Stimulated activated CD4-positive, alpha-beta T cell treated with anti-CD3 and anti-CD28 coated beads, Interleukin-2, amount 100 ng/mL, for 4 hours (primary cell): ENCODE measurements at places on chromosomes 12 and 14.

DNA sequence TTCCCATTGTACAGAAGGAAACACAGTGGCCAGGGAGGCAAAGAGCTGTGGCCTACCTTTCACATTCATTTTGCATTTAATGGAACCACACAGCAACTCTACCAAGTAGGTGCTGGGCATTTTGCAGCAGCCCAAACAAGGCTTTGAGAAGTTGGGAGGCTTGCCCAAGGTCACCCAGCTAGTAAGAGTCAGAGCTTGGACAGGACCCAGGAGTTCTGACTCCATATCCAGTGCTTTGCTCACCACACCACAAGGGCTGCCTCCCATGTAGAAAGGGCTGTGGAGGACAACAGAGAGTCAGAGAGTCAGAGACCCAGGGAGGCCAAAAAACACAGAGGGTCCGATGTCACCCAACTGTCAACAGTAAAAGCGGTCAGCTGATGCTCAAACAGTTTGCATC is 400.2 kb downstream of the BCL11B start:
- DNase-seq, result no peak

GRCh38 chr14:99537399-99537798 is 56.2 kb downstream of the CCNK start:
- DNase-seq, result no peak

DNA sequence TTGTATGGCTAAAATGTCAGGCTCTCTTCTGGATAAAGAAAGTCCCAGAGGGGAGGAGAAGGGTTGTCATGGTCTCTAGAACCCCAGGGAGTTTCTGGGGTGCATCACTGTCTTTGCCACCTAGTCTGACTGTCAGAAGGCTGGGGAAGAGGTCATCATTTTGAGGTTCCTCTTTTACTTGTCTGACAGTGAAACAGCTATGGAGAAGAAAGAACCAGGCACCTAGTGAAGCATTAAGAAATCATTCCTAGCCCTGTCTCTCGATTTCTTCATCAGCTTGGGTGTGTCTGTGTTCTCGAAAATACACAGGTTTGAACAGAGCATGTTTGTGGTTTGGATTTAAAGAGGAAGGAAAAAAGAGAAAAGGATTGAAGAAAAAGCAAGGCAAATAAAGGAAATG is 158.7 kb upstream of the LRIG3 start:
- DNase-seq, result no peak

DNA sequence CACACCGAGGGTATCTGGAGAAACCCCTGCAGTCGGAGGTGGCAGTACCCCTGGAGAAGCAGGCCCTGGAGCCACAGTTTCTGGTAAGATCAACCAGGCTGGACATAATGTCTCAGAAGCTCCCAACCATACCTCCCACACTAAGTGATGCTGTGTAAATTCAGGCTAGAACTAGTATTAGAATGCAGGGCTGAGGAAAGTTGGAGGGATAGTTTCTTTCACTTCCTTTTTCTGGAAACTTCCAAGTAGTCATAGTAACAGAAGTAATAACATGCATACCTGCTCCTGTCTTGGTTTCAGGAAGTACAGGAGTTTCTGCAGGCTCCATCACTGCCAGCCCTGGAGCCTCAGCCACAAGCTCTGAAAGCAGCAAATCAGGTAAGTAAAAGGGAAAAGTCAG is 228.1 kb upstream of the CNTN1 start:
- DNase-seq, result no peak

- no peak for DNase-seq
Measured at GRCh38 chr14:49424436-49425331, 161.5 kb downstream of the RPS29 start.

DNA sequence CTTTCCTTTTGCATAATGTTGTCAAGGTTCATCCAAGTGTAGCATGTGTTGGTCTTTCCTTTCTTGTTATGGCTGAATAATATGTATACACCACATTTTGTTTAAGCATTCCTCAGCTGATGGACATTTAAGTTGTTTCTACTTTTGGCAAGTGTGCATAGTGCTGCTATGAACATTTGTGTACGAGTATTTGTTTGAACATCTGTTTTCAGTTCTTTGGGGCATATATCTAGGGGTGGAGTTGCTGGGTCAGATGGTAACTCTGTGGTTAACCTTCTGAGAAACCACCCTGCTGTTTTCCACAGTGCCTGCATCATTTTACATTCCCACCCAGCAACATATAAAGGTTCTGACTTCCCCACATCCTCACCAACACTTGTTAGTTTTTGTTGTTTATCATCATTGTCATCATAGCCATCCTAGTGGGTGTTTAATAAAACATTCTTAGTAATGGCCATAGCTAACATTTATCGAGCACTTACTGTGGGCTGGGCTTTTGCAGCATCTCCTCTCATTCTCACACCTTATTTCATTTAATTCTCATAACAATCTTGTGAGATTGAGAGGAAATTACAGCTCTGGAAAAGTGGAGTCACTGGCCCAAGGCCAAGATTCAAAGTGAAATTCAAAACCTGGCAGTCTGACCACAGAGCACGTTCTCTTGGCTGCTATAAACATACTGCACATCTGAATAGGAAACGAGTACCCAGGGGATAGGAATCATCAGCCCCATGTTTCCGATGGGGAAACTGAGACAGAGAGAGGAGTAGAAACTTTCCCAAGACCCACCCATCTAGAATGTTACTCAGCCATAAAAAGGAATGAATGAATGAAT is 193.6 kb downstream of the KSR2 start:
- DNase-seq, result no peak
